Left renal pelvis (tissue), 4 donors: ENCODE measurements at places on chromosomes 1 and 21.

- DNase-seq, result no peak
These were observed 170.8 kb downstream of the SIPA1L2 start for GRCh38 chr1:232459087-232459486.

DNA sequence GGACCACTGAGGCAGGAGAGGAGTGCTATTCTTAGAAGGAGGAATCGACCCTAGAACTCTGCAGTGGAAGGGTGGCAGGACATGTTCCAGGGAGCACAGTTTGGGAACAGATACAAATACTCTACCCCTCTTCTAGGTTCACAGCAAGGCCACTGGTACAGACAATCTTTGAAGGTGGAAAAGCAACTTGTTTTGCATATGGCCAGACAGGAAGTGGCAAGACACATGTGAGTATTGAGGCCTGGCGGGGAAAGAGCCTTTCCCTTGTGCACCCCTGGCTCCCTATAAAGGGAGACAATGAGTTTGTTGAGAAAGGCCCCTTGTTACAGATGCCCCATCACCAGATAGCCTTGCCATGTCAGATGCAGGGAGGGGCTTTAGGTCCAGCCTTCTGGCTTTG lies 17.8 kb downstream of the KIF2C start:
- DNase-seq, result no peak

DNA sequence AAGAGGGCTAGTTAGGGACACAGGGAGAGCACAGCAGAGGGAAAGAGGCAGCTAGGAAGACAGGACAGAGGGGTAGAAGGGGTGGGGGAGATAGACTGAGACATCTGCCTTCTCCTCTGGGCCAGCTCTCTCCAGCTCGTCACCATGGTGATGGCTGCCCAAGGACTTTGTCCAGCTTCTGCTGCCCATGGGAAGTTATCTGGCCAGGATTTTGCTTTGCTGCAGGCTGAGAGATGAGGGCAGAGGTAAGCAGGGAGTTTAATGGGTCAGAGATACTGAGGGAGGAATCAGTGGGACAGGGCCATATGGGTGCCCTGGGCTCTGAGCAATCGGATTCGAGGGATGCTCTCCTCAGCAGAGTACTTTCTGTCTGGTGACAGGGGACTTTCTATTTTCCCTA lies 34.5 kb upstream of the GPR37L1 start:
- no peak for DNase-seq

DNA sequence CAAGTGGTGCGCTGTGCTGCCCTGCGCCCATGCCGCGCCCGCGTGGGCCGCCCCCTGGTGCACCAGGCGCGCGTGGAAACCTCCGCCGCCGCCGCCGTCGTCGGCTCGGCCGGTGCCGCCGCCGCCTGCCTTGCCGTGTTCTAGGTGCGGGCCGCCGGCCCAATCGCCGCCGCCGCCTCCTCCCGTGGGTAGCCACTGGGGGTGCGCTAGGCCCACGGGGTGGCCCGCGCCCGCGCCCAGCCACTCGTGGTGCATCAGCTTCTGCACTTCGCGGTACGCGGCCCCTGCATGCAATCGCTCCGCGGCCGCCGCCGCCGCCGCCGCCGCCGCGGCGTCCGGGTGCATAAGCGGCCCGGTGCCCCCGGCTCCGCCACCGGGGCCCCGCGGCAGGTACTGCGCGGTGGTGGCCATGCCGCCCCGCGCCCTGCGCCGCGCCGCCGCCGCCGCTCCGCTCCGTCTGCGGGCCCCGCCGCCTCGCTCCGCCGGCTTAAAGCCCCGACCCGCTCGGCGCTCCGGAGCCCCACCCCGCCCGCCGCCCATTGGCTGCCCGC lies at the start of gene POU3F1:
TSS of gene POU3F1 (minus strand) at position 461 of the 551 bp plus-strand sequence. CDS start at position 411, 50 bp downstream.
- no peak for DNase-seq

- no peak for DNase-seq
These were observed 47.7 kb downstream of the ELAVL4 start for GRCh38 chr1:50156241-50157010.

- DNase-seq, result no peak
These were observed 61.9 kb upstream of the ADAM30 start for GRCh38 chr1:119958223-119958622.

DNA sequence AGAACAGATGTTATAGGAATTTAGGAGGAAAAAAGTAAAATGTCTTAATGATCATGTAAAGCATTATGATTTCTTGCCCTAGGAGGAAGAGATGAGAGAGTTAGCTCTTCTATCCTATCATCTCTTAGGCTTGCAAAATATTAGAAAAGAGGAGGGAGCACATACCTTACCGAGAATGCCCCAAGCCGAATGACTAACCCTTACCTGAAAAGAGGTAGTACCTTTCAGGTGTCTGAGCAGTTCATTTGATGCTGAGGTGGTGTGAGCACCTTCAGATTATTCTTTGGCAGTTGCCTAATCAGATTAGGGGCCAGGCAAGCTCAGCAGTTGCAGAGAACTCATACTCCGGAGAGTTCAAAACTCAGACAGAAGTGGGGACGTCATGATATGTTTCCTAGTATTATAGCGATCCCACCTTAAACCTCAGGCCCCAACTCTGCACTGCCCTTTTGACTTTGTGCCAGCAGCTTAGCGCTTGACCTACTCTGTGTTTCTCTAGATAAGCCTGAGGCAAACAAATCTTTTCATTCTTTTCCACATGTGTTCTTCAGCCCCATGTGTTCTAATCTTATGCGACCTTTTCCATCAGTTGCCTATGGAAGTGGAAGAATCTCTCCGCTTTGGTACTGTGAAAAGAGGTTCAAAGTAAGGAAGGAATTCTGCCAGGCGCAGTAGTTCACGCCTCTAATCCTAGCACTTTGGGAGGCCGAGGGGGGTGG lies 52.5 kb downstream of the ATP2B4 start:
- no peak for DNase-seq

DNA sequence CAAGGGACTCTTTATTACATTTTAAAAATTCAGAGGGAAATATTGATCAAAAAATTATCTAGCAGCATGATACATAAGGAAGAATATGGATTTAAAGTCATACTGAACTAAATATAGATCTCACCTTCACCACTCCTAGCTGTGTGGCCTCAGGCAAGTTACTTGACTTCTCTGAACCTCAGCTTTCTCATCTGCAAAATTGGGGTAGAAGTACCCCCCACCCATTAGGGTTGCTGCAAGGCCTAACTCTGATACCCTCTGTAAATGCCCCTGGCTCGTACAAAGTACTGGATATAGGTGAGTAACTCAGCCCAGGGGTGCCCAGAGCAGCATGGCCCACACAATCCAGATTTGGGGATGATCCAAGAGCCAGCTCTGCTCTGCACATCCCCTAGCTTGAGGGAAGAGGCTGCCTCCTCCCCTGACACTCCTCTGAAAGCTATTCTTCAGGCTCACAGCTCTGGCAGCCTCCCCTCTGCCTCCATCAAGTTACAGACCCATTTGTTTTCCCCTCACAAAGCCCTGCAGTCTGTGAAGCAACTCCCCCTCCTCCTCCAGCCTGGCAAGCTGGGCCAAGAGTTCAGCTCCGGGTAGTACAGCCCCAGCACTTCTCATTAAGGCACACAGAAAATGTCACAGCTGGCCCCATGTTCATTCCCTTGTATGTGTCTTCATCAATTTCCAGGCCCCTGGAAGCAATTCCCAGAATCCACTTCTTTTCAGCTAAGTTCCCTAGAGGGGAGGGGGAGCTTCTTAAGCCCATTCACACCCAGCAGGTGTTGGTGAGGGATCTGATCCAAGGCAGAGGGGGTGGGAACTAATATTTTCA lies 143.7 kb downstream of the PLPP3 start:
- no peak for DNase-seq
